ENCODE measurements at places on chromosomes 3 and 15.

DNA sequence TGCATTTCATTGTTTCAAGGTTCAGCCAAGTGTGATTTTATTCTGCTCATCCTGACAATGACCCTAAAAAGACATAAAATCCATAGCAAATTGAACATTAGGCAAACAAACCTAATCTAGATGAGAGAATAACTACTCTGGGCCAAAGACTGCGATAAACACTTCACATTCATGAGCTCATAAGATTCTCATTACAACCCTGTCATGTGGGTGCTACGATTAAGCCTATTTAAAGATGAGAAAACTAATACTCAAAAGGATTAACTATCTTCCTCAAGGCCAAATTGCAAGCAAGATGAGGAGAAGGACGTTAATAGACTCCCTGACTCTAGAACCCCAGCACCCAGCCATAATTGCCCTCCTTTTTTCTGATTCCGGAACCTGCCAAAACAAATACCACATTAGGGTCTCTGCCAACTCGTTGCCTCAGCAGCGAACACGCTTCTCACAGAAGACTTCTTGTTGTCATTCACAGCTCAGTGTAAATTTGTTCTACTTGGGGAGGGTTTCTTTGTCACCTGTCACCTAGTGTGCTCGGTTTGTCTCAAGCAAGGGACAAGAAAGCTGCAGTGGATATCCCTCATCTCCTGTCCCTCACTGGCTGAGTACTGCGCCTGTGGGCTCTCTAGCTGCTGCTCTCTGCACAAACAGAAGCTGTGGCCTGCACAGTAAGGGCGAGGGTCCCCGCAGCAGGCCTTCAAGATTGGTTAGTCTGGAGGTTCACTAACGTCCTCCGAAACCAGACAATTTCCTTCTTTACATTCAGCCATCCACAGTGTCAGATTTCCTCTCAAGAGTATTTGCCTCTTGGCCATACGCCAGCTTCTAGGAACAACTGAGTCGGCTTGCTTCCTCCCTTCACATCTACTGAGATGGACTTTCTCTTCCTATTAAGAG, 200.0 kb upstream of the UBE2E2 start:
- DNase-seq, result peak; percentile 63

DNA sequence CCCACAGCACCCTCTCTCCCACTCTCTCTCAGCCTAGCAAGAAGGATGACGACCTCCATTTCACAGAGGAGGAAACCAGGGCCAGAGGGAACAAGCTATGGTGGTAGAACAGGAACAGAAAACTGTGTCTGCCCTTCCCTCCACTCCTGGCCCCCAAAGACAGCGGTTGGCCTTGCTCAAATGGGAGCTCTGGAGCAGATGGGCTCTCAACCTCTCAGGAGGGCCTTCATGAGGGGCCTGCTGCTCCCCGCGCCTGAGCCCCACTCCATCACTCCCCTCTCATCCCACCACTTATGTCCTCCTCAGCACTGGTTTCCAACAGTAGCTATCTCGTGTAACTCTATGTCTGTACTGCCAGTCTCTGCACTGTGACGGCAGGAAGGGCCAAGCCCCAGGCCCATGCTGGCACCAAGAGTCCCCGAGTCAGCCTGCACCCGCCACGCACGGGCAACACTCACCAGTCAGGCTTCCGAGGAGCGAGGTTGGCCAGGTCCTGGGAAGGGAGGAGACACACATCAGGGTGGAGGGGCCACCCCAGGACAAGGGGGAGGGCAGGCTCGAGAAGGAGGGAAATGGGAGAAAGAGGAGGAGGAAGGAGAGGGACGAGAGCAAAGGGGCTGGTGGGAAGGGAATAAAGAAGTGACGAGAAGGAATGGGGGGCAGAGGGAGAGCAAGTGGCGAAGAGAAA, 45.5 kb downstream of the PTH1R start:
- no peak for DNase-seq

- no peak for DNase-seq
These were observed 230.0 kb upstream of the LYSMD4 start for GRCh38 chr15:99963096-99963825.

DNA sequence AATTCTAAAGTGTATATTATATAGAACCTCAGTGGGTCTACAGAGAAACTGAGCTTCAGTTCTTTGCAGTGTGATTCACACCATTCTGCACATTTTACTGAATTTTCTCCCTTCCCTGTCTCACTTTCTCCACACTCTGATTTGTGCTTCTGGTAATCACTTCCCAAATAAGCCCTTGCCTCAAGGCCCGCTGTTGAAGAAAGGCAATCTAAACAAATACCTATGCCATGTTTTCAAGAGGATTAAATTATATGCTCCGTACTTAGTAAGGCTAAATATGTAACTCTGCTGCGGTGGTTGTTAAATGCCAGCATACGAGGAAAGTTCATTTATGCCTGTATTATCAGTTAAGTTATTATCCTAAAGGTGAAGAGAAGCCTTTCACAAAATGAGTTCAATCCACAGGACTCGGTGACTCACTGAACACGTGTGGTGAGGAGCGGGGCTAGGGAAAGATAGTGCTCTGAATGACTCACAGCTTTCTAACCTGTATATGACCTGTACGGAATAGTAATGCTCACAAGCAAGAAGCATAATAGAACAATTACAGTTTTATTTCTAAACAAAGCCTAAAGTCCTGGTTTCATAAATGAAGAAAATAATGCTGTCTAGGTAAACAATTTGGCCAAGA, 25.1 kb downstream of the CNTN6 start:
- DNase-seq, result peak; percentile 82

GRCh38 chr15:84889313-84889990, 5.0 kb downstream of the SLC28A1 start:
- DNase-seq, result no peak

GRCh38 chr15:66128116-66128680, 125.4 kb downstream of the MEGF11 start:
- no peak for DNase-seq

- DNase-seq, result no peak
These were observed 236.0 kb downstream of the CACNA2D3 start for GRCh38 chr3:54358316-54358715.

GRCh38 chr3:42613462-42613861, 13.0 kb downstream of the NKTR start:
- no peak for DNase-seq

GRCh38 chr3:197465996-197466549, 89.7 kb downstream of the BDH1 start:
- DNase-seq, result peak; percentile 50

GRCh38 chr3:27570421-27571106, 86.4 kb upstream of the SLC4A7 start:
- DNase-seq, result no peak

DNA sequence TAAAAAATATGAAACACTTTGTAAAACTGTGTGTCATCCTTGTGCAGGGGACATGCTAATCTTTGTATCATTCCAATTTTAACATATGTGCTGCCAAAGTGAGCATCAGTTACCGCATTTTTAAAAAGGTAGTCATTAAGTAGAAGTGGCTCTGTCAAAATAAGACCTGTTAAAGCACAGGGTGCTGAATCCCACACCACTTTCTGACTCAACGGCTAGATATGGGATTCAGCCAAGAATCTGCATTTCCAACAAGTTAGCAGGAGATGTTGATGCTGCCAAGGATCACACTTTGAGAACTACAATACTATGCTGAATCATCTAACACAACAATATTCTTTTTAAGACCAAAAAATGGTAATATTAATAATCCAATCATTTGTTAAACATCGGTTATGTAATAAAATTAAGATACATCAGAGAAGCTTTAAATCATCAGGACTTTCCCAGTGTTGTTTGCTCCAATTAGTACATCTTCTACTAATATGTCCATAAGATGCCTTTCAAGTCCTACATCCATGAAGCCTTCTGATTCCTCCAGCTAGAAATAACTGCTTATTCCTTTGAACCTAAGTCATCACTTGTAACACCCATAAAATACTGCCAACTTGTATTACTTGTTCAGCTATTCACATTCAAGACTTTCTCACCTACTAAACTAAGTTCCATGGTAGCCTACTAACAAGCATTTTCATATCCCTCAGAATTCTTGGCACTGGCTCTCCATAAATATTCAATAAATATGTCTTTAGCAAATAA, 71.1 kb downstream of the TBL1XR1 start:
- peak; percentile 93 for DNase-seq

GRCh38 chr3:187027531-187028278, 97.4 kb downstream of the ST6GAL1 start:
- DNase-seq, result no peak

DNA sequence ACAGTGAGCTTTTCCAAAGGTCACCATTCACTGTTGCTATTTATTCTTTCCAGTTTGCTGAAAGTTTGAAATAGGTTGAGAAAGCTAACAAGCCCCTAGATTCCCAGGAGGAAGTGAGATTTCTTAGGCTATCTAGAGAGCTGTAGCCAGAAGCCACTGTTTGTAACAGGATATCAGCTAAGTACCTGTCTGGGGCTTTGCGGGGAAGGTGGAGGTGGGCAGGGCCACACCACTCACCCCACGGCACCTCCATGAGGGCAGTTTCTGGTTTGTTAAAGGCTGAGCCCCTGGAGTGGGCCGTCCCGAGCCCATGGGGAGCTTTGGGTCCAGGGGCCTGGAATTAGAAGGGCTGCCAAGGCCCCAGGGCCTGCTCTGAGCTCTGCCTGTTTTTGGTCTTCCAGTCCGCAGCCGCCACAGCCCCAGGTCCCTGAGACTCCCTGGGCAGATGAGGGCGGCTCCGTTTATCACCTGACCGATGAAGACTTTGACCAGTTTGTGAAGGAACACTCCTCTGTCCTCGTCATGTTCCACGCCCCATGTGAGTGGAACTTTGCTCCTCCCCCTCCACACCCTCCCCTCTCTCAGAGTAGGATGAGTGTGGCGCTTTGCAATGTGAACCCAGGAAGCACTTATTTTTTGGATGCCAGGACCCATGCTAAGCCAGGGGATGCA, 63.4 kb downstream of the PDIA5 start:
- no peak for DNase-seq

DNA sequence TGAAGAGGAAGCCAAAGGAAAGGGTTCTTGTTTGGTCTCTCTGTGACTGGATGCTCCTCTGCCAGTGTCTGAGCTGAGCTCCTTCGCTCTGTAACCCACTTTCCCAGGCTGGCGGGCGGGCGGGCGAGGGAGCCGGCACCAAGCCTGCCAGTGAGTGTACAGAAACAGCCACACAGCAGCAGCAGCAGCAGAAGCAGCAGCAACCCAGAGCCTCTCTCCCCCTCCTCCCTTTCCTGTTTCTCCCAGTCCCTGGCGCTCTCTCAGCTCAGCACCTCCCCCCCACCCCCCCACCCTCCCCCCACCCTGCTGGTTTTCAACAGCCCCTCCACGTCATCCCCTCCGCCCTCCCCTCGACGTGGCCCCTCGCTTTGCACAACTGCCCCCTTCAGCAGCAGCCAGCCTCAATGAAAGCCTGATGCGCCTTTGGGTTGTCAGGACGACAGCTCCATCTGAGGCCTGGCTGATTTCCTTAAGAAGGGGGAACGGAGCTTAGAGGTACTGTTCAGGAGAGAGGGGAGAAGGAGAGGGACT, at the start of gene LSAMP:
Gene LSAMP, minus strand, starts transcription at position 177 of the 531 bp plus-strand sequence.
- DNase-seq, result peak; percentile 53

- no peak for DNase-seq
These were observed 1.1 kb downstream of the SLC24A5 start for GRCh38 chr15:48121849-48122248.

- no peak for DNase-seq
These were observed 35.3 kb downstream of the MUC20 start for GRCh38 chr3:195755791-195756676.

GRCh38 chr3:7713724-7714123, 787.9 kb upstream of the LMCD1 start:
- DNase-seq, result no peak

DNA sequence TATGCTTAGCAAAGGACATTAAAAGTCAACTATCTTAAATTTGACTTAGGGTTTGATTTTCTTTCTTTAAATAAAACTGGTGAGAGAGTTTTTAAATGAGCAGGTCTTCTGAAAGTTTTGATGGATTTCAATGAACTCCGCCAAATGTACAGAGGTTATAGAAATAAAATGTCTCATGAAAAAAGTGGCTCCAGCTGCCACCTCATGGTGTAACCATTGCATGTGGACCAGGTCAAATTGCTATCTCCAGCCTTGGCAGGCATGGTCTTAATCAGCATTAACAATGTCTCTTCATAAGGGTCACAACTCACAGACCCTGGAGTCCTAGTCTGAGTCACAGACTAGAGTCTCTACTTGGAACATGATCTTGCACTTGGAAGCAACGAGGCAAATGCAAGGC, 182.3 kb downstream of the ADAMTS17 start:
- no peak for DNase-seq

GRCh38 chr15:90742087-90742486, 24.9 kb downstream of the BLM start:
- DNase-seq, result no peak

GRCh38 chr15:94327356-94327936, 96.1 kb downstream of the MCTP2 start:
- DNase-seq, result peak; percentile 47

- no peak for DNase-seq
These were observed 32.2 kb downstream of the SLC41A3 start for GRCh38 chr3:126051741-126052140.

- DNase-seq, result no peak
These were observed 848.6 kb downstream of the PDCD6IP start for GRCh38 chr3:34646911-34647460.

GRCh38 chr3:50627407-50628051, 10.6 kb downstream of the MAPKAPK3 start:
- peak; percentile 67 for DNase-seq

DNA sequence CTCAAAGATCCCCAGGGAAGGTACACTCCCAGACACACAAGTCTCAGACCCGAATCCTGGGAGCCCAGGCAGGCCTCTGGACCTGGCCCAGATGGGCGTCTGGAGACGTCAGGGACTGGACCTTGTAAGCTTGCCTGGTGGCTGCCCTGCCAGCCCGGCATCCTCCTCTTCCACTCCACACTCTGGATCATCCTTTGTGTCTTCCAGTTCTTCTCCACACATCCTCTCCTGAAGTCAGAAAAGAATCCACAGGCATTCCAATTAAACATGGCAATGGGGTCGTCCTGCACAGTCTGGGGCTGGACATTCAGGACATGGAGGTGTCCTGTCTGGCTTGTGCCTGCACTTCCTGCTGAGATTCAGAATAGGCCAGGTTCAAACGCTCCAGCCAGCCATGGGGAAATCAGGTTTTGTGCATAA, 208.8 kb upstream of the IGF1R start:
- DNase-seq, result no peak

DNA sequence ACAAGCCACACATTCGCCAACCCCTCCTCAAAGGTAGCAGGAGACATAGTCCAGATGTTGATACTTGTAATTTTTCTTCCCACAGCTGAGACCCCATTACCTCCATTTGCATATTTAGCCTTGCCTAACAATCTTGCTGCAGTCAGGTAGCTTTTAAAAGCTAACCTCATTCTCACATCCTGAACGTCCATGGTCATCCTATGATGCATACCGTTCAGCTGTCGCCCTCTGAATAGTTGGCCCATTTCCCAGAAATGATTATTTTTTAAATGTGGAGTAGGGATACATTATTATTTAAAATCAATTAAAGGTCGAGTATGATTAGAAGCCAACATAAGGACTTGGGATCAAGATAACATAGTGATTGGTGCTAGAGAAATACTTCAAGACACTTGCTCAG, 165.0 kb downstream of the MEX3B start:
- no peak for DNase-seq

DNA sequence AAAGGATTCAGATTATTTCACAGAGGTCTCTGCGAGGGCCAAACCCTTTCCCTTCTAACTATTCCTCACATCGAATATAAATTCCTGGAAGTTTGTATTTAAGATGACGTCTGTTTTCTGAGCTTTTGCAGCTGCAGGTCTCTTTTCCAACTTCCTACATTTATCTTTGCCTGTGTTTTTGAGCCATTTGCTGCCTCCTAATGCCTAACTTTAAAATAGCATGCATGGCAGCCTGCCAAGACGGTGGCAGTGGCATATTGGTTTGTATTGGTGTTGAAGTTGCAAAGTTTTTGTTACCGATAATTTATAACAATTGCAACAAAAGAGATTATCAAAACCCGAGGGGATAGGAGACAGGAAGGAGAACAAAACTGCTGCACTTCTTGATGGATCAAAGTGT, 187.1 kb upstream of the DNAJC19 start:
- peak; percentile 59 for DNase-seq
